Thyroid gland (tissue), 4 donors: ENCODE measurements at places on chromosomes 7 and 10. TPM values are rescaled to one million over a fixed set of nuclear protein-coding genes. Genes with fewer than 3 reads are reported as not detected.

GRCh38 chr7:151237244-151238189 lies 5.2 kb downstream of the CHPF2 start:
- H3K4me3 ChIP-seq: no peak overlapping the region
- no peaks in the 10 kb centered on the region for H3K27me3 ChIP-seq
- peaks cover 33% of the 10 kb centered on the region for H3K36me3 ChIP-seq
- H3K27ac ChIP-seq: no peak overlapping the region

DNA sequence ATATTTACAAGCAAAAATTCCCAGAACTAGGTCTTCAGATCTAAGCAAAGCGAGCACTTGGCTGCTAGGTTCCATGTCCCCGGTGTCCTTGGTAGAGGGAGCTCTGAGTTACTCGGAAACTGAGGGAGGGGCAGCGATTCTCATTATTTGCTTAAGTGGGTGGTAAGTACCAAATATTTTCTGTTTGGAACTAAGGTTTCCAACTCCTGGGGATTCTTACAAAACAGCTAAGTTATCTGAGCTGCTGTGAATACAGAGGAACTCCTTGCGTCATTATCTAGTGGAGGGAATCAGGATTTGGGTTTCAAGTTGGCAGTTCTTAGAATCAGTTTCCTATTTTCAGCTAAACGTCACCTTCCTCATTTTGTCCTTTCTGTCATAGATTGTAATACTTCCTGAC lies 76.8 kb upstream of the IKZF1 start:
- H3K27ac ChIP-seq: no peak overlapping the region
- no peak overlapping the region for H3K4me3 ChIP-seq
- H3K36me3 ChIP-seq: no peaks in the 10 kb centered on the region
- no peaks in the 10 kb centered on the region for H3K27me3 ChIP-seq

UCN3 gene
- not detected for total RNA-seq

GRCh38 chr7:152366662-152367061 lies 69.1 kb downstream of the KMT2C start:
- H3K4me1 ChIP-seq: peaks cover 38% of the 10 kb centered on the region
- no peaks in the 10 kb centered on the region for H3K27me3 ChIP-seq
- H3K36me3 ChIP-seq: no peaks in the 10 kb centered on the region
- H3K27ac ChIP-seq: no peak overlapping the region
- no peak overlapping the region for H3K4me3 ChIP-seq

- peak overlapping the region; percentile 64 for H3K27ac ChIP-seq
- peak; percentile 49 for DNase-seq
- H3K4me3 ChIP-seq: no peak overlapping the region
- no peaks in the 10 kb centered on the region for H3K36me3 ChIP-seq
- peaks cover 20% of the 10 kb centered on the region for H3K4me1 ChIP-seq
Measured at GRCh38 chr10:14653271-14654161, 121.2 kb downstream of the FAM107B start.

- no peak overlapping the region for H3K4me3 ChIP-seq
- peaks cover 16% of the 10 kb centered on the region for H3K4me1 ChIP-seq
- DNase-seq: no peak
- H3K27me3 ChIP-seq: no peaks in the 10 kb centered on the region
Measured at GRCh38 chr10:121309164-121309563, 289.1 kb downstream of the FGFR2 start.

CPVL gene
- total RNA-seq: 79.8 TPM

SP8 gene
- not detected for total RNA-seq

CALHM3 gene
- total RNA-seq: not detected

GRCh38 chr7:73308665-73309214 lies at the start of gene NSUN5:
Gene NSUN5, minus strand, starts transcription at chr7:73308826. Its CDS starts 36 bp downstream, at chr7:73308790.
- H3K36me3 ChIP-seq: peaks cover 4% of the 10 kb centered on the region
- peak within 1 kb of the TSS; percentile 45 for H3K4me3 ChIP-seq
- no peak within 1 kb of the TSS for H3K27ac ChIP-seq

GRCh38 chr7:124032369-124033094 lies at the start of gene TMEM229A:
Gene TMEM229A, minus strand, starts transcription at chr7:124033067. Its CDS starts 64 bp downstream, at chr7:124033003.
- H3K4me3 ChIP-seq: peak within 1 kb of the TSS; percentile 24
- H3K36me3 ChIP-seq: no peaks in the 10 kb centered on the region
- H3K27ac ChIP-seq: no peak within 1 kb of the TSS
- H3K4me1 ChIP-seq: peaks cover 13% of the 10 kb centered on the region

GRCh38 chr7:109126404-109127050 lies 556.9 kb downstream of the DNAJB9 start:
- no peak overlapping the region for H3K4me3 ChIP-seq
- DNase-seq: no peak
- no peak overlapping the region for H3K27ac ChIP-seq
